ENCODE measurements at places on chromosomes 1 and 21. TPM values are rescaled to one million over a fixed set of nuclear protein-coding genes. Genes with fewer than 3 reads are reported as not detected.

- H3K27ac ChIP-seq = no peak overlapping the region
- peak; percentile 89 for DNase-seq
- H3K4me3 ChIP-seq = no peak overlapping the region
- no peaks in the 10 kb centered on the region for H3K36me3 ChIP-seq
- no peaks in the 10 kb centered on the region for H3K4me1 ChIP-seq
Observed at GRCh38 chr1:14915356-14916054, 238.0 kb upstream of the TMEM51 start.

GRCh38 chr1:39677645-39678044 is 5.7 kb upstream of the NT5C1A start:
- no peaks in the 10 kb centered on the region for H3K4me1 ChIP-seq
- no peaks in the 10 kb centered on the region for H3K36me3 ChIP-seq
- H3K27me3 ChIP-seq = peaks cover 99% of the 10 kb centered on the region
- H3K27ac ChIP-seq = no peak overlapping the region
- H3K4me3 ChIP-seq = no peak overlapping the region
- no peak for DNase-seq

GRCh38 chr1:44170281-44170823 is 28.9 kb upstream of the KLF18 start:
- no peaks in the 10 kb centered on the region for H3K27me3 ChIP-seq
- DNase-seq = no peak
- H3K27ac ChIP-seq = no peak overlapping the region
- no peaks in the 10 kb centered on the region for H3K4me1 ChIP-seq
- H3K4me3 ChIP-seq = no peak overlapping the region
- no peaks in the 10 kb centered on the region for H3K36me3 ChIP-seq

Gene OLFM3
- 0.33 TPM for total RNA-seq

DNA sequence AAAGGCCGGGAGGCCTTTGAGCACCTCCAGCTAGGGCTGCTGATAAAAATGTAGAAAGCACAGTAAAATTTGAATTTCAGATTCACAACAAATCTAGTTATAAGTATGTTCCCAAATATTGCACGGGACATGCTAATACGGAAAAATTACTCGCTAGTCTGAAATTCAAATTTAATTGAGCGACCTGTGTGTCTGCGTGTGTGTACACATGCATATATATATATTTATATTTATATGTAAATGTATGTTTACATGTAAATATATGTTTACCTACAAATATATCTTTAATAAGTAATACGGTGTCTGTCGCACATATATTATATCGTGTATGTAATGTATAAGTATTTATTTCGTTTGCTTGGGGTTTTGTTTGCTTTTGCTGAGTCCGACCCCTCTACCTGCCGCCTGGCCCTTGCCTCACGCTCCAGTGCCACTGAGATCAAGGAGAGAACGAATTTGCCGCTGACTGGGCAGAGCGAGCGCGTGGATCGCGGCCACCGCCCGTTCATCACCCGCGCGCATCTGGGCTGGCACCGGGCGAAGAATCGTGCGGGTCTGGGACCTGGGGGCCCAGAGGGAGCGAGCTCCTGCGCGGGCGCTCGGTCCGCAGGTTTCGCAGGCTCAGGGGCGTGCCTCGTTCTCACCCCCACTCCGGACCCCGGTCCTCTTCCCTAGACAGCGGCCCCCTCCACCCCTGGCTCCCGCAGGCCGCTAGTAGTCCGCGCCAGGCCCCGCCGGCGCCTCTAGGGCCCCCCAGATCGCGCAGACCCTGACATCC is 534 bp upstream of the WRAP73 start:
- peaks cover 2% of the 10 kb centered on the region for H3K4me1 ChIP-seq
- no peak overlapping the region for H3K27ac ChIP-seq
- peaks cover 55% of the 10 kb centered on the region for H3K27me3 ChIP-seq
- no peak for DNase-seq
- peaks cover 21% of the 10 kb centered on the region for H3K36me3 ChIP-seq

DNA sequence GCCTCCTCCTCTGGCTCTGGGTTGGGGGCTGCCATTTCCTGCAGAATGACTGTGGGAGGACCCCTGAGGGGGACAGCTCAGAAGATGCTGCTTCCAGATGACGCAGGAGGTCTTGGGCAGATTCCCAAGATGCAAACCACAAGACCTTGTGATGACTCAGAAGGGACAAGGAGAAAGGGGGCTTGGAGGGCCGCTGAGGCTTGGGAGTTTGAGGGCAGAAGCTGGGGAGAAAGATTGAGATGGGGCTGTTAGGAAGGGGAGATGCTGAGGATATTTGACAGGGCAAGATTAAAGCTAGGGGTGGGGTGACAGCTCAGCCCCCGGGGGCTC is 7.5 kb downstream of the PTPRU start:
- H3K4me3 ChIP-seq = no peak overlapping the region
- peaks cover 11% of the 10 kb centered on the region for H3K27me3 ChIP-seq
- no peak overlapping the region for H3K27ac ChIP-seq
- H3K36me3 ChIP-seq = no peaks in the 10 kb centered on the region

Gene CD101
- 0.73 TPM for total RNA-seq

DNA sequence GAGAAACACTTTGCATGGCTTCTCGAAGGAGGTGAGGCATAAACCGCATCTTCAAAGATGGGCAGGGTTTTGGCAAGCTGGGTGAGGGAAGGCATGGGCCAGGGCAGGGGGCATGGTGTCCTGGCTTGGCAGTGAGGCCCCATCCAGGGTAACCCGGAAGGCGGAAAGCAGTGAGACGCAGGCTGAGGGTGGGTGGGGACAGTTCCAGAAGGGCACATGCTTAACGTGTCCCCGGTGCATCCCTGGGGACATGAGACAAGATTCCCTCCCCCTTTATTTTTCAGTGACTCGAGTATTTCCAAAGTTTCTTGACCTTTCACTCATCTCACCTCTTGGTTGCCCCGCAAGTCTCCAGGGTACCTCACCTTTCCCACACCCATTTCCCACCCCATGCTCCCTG is 122.8 kb upstream of the SLC25A33 start:
- H3K4me1 ChIP-seq = peaks cover 5% of the 10 kb centered on the region
- no peak overlapping the region for H3K27ac ChIP-seq
- H3K4me3 ChIP-seq = no peak overlapping the region
- H3K27me3 ChIP-seq = no peaks in the 10 kb centered on the region

DNA sequence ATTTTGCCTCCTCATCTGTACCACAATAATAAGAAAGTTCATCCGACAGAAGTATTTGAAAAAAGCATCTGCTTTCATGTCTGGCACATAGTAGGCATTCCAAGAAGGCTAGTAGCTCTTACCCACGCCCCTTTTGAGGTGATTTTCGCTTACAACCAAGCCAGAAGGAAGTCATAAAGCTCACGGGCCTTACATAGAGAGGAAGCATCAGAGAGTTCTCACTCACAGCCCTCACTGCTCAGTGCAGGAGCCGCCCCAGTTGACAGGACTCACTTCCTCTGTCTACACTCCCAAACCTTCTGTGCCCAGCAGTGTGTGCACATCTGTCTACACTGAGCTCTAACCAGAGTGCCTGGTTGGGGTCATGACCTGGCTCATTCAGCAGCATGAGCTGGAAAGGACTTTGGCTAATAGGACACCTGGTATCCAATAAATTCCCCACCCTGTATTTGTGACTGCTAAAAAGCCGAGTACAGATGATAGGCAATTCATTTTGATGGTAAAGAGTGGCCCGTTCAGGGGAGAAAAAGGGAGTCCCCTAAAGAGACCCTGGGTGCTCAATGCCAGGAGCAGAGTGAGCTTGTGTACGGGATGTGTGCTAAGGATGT is 36.8 kb upstream of the DUSP10 start:
- H3K27ac ChIP-seq = no peak overlapping the region
- peaks cover 4% of the 10 kb centered on the region for H3K4me1 ChIP-seq
- peaks cover 78% of the 10 kb centered on the region for H3K27me3 ChIP-seq
- no peaks in the 10 kb centered on the region for H3K36me3 ChIP-seq

- no peaks in the 10 kb centered on the region for H3K36me3 ChIP-seq
- no peaks in the 10 kb centered on the region for H3K4me1 ChIP-seq
- no peak overlapping the region for H3K27ac ChIP-seq
- DNase-seq = no peak
- H3K4me3 ChIP-seq = no peak overlapping the region
Observed at GRCh38 chr1:103363008-103363365, 162.5 kb upstream of the RNPC3 start.

Gene CLCA1
- total RNA-seq = 0.36 TPM

Gene TEKT2
- total RNA-seq = 8.8 TPM

DNA sequence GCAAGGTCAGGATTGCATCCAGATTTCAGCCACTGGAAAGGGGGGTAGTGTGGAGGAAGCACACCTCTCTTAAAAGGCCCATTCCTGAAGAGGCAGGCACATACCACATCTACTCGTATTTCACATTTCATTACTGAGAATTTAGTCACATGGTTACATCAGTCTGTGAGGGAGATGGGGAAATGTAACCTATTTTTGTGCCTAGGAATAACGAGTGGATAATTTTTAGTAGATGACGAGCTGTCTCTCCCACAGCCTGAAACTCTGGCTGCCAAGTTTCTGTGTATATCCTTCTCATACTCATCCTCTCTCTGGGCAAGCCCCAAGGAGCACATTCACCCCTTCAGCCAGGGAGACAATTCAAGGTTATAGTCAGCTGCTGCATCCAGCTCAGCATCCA is 10.3 kb upstream of the C21orf91 start:
- DNase-seq = no peak
- H3K27me3 ChIP-seq = no peaks in the 10 kb centered on the region
- no peaks in the 10 kb centered on the region for H3K36me3 ChIP-seq

DNA sequence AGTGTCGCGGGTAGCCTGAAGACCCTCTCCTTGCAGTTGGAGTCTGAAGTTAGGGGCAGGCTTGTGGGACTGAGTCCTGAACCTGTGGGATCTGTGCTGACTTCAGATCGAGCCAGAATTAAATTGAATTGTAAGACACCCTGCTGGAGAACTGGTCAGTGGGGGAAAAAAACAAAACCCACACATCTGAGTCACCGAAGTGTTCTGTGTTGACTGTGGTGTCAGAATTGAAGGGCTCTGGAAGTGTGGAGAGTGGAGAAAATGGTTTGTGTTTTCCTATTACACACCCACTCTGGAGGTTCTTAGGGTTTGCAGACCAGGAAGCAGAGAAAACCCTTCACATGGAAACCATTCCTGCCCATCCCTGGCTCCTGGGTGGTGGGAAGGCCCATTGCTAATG is 209.5 kb upstream of the GALNT2 start:
- no peaks in the 10 kb centered on the region for H3K4me1 ChIP-seq
- H3K4me3 ChIP-seq = no peak overlapping the region
- H3K27ac ChIP-seq = no peak overlapping the region

Gene APOBEC4
- total RNA-seq = not detected

- H3K27ac ChIP-seq = no peak overlapping the region
- H3K27me3 ChIP-seq = no peaks in the 10 kb centered on the region
- no peaks in the 10 kb centered on the region for H3K36me3 ChIP-seq
Observed at GRCh38 chr1:44035726-44036408, 4.6 kb upstream of the SLC6A9 start.

DNA sequence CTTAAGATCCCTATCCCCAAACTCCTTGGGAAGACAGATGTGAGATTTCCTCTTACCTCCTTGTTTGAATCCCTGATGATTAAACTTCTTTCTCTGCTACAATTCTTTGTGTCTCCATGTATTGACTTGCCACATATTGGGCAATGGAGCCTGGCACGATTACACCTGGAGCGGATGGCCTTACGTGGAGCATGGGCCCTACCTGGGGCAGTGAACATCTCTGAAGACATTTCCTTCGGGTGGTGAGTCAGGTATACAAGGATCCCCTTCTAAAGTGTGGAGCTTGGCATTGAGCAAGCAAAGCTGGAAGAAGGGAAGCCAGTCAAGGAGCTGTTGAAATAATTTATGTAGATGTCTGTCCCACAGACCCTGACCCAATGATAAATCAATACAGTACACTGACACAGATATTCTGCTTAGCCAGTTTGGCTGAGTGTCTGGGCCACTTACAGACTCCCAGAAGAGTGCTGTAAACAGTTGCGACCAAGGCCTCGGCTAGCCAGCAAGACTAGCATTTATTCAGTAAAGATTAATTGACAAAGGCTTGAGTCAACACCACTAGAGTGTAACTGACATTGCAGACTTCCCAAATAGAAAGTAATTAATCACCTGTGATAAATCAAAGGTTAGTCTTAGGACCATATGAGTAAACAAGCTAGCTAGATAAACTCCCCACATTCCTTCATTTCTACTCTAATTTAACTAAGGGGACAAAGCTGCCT is 83.1 kb upstream of the KCNK1 start:
- DNase-seq = no peak
- H3K36me3 ChIP-seq = no peaks in the 10 kb centered on the region
- H3K27me3 ChIP-seq = no peaks in the 10 kb centered on the region

- no peak overlapping the region for H3K27ac ChIP-seq
- H3K4me1 ChIP-seq = peaks cover 4% of the 10 kb centered on the region
- H3K4me3 ChIP-seq = no peak overlapping the region
- DNase-seq = no peak
- no peaks in the 10 kb centered on the region for H3K36me3 ChIP-seq
Observed at GRCh38 chr1:204878621-204879234, 8.1 kb downstream of the NFASC start.

- H3K4me3 ChIP-seq = no peak overlapping the region
- peaks cover 10% of the 10 kb centered on the region for H3K36me3 ChIP-seq
- no peaks in the 10 kb centered on the region for H3K27me3 ChIP-seq
- H3K4me1 ChIP-seq = no peaks in the 10 kb centered on the region
Observed at GRCh38 chr21:46129846-46130651, 25.3 kb downstream of the FTCD start.

Gene C8B
- not detected for total RNA-seq

DNA sequence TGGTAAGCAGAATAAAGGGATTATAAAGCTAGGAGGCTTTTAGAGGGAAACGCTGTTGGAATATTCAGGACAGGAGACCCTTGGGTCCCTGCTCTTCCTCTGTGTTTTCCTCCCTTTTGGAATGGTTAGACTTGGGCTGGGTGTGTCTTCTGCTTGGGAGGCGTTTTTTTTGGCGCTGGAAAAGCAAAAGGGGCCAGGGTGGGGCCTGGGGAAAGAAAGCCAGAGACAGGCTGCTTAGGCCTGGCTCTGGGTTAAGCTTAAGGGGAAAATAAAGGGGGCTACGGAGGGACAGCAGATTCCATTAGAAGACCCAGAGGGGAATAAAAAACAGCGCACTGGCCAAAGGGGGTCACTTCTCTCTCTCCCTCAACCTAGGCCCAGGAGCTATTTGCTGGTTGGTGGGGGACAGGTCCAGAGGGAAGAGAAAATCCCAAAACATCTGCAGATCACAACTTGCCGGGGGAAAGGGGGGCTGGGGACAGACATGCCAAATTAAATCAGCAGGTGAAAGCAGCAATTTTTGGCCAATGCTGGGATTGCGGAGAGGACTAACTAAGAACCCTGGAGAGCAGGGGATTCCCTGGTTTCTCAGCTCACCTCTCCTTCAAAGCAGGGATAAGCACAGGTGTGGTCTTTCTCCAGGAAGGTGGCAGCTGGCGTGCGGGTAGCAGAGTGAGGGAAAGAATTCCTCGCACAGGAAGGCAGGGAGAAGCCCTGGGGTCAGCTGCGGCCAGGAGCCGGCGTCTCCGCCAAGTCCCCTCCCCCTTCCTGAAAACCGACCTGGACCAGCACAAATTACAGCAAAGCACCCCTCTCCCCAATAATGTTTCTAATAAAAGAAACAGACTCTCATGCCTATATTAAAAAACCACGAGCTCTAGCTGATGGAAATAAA is 82.2 kb upstream of the AK4 start:
- no peak overlapping the region for H3K27ac ChIP-seq
- no peaks in the 10 kb centered on the region for H3K36me3 ChIP-seq
- H3K4me1 ChIP-seq = peaks cover 6% of the 10 kb centered on the region

All from endodermal cell (in vitro differentiated cells).